GM13977 (cell line): ENCODE measurements at places on chromosomes 5 and 9.

DNA sequence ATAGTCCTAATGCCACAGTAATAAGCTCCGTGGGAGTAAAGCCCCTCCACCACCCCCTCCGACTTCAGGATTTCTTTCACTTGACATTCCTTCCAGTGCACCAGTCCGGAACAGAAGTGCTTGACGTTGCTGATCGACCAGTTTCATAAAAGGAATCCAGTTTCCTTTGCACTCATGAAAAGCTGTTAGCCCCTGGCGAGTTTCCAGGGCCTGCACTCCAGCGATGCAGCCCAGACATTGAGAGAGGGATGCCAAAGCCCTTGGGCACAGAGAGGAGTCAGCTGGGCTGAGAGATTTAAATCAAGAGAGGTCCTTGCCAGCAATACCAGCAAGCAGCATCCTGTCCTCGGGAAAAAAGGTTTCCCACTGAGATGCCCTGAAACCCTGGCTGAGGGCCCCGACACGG lies 170.1 kb downstream of the GABBR2 start:
- DNase-seq: no peak

DNA sequence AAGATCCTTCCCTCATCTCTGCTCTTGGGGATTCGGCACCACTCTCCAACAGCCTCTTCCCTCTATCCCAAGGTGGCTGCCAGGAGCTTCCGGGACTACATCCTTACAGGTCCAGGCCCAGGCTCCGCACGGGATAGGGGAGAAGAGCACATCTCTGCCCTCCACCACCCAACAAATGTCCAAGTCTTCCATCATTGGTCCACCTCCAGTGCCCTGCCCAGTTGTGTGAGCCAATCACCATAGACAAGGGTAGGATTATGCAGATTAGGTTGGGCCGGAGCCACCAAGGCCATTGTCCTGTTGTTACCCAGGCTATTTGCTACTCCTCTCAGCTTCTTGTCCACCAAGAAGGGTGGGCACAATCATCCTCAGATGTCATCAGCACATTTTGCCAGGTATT lies 9.1 kb downstream of the UNC5A start:
- DNase-seq: no peak

GRCh38 chr5:171852255-171852681 lies 66.7 kb downstream of the SMIM23 start:
- no peak for DNase-seq

DNA sequence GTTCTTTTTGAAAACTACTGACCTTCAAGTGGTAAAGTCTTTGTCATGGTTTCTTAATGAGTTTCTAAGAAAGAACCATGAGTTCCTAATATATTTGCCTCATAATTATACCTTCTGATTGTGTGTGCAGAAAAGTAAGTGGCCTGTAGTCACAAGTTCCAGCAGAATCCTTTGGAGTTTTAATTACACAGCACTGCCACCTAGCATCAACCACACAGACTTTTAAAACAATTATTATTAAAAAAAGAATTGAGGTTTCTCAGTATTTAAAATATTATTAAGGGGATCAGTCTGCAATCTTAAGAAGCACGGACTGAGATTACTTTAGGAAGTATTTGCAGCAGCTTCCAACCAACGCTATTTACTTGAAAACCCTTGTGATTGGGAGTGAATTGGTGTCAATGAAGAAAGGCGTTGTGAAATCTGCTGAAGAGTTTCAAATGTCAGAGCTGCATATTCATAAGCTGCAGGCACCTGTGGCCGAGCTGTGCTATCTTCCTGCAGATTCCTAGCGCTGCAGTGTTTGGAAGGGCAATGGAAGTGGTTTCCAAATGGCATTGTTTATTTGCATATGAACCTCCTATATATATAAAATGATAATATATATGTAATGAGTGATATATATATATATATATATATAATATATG lies 1074.2 kb upstream of the WWC1 start:
- DNase-seq: no peak

GRCh38 chr5:55037046-55037771 lies 13.2 kb downstream of the GZMK start:
- DNase-seq: peak; percentile 24

DNA sequence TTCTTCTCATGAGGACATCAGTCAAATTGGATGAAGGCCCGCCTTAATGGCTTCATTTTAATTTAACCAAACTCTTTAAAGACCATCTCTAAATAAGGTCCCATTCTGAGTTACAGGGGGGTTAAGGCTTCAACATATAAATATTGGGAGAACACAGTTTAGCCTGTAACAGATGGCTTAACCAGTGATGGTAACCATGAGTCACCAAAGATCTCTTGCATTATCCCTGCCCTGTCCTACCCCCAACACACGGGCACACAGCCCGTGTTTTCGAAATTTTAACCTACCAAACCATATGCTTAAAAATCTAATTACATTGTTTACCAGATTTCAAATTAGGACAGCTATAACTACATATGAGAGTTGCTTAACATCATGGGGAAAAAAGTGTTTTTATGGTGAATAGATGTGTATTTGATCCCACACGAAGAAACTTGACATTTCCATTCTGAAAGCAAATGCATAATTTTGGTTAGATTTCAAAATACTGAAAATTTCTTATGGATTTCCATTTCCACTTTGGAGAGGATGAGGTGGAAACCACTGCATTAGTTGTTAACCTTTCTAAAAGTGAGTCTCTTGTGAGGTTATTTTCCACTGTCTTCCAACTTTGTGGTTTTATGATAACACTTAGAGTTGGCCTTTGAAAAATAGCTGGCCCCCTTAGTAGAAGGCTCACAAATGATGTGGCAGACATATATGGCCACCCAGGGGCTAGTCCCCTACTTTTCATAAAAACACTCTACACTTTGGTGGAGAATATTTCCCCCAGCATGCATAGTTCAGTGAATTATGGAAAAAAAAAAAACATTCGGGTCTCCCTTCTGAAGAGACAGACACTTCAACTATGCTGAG lies 849.3 kb downstream of the TLE1 start:
- no peak for DNase-seq

DNA sequence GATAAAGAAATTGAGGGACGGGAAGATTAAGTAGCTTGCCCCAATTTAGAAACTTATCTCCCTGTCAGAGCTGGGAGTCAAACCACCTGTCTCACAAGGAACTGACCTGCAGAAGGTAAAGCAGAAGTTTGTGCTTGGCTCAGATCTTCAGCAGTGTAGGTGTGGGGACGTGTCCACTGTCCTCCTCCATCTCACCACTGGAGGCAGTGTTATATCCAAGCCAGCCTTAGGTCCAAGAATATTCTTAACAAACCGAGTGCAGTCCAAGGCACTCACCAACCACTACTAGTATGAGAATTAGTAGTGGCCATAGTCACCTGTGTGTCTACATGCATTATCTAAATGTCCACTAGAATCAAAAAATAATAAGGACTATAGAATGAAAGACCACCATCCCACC lies 86.3 kb upstream of the IRX1 start:
- no peak for DNase-seq

GRCh38 chr9:84140535-84141101 lies 160.0 kb downstream of the RMI1 start:
- DNase-seq: peak; percentile 27

DNA sequence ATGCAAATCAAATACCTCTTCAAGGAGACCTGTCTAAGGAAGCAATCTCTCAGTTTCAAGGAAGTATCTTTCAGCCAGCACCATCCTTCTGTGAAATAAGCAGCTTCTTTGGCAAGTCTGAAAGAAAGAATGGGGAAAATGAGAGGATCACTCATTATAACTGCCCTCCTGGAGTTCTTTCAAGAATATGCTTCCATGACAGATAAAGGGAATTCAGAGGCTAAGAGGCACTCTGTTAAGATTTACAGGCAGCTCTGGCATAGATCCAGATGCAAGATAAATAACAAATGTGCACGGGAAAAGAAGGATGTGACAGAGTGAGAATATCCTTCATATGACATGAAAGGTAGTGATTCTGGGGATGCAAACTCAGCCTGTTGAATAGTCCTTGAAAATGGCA lies 348.2 kb upstream of the CCNG1 start:
- DNase-seq: no peak
